HuH-7.5 (cell line): ENCODE measurements at places on chromosomes 2 and 18.

DNA sequence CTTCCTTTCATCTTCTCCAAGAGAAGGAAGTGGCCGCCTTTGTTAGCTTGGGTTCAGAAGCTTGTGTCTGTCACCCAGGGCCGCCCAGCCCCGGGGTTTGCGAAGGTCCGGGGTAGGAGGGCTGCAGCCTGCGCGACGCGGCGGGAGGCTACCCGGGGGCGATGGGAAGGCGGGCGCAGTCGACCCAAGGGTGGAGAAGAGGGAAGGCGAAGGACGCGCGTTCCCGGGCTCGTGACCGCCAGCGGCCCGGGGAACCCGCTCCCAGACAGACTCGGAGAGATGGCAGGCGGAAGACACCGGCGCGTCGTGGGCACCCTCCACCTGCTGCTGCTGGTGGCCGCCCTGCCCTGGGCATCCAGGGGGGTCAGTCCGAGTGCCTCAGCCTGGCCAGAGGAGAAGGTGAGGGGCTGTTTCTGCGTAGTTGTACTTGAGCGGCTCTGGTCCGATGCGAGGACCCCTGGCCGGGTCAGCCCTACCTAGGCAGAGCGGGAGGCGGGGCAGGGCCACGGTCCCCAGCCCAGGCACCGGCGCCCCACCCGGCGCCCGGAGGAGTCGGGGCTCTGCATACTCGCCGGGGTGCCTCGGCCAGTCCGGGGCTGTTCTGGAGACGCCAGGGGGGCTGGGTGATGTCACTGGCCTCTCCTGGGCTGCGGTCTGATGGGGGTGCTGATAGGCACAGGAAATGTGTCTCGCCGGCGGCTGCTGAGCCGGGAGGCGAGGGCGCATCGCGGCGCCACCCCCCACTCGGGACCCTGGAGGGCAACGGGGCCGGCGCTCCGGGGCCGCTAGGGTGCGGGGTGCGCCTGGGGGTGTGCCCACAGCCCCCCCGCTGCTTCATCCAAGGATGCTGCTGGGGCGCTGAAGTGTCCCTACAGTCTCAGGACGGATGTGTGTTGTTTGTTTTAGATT, at the start of gene QPCT:
Gene QPCT, plus strand, starts transcription at position 178 of the 909 bp plus-strand sequence. Its CDS starts 102 bp downstream, at position 280.
- peak; percentile 37 for DNase-seq

DNA sequence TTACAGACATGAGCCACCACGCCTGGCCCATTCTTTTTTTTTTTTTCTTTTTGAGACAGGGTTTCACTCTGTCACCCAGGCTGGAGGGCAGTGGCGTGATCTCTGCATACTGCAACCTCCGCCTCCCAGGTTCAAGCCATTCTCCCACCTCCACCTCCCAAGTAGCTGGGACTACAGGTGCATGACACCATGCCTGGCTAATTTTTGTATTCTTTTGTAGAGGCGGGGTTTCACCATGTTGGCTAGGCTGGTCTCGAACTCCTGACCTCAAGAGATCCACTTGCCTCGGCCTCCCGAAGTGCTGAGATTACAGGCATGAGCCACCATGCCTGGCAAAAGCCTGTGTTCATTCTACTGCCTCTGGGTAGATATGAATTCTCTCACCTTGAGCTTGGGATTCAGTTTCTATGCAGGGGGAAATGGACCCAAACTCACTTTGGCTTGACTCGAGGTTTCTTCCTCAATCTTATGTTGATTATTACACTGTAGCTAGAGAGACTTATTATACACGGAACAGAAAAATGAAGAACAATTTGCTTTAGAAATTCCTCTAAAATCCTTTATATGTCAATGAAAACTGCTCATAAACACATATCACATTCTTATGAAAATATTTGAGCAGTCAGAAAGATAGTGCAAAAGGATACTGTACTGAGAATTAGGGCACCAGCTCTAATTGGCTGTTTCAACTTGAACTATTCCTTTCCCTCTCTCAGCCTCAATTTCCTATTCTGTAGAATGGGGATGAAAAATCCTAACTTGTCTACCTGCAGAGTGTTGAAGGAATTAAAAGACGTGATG, 252.3 kb downstream of the MYCN start:
- DNase-seq: no peak

- no peak for DNase-seq
Observed at GRCh38 chr18:64287926-64288325, 139.0 kb upstream of the LINC00305 start.

GRCh38 chr2:166181813-166182154, 54.0 kb upstream of the SCN1A start:
- DNase-seq: no peak

GRCh38 chr2:140247451-140248195, 1467.4 kb upstream of the NXPH2 start:
- DNase-seq: no peak

- DNase-seq: no peak
Observed at GRCh38 chr18:13313006-13313686, 94.6 kb downstream of the LDLRAD4 start.

DNA sequence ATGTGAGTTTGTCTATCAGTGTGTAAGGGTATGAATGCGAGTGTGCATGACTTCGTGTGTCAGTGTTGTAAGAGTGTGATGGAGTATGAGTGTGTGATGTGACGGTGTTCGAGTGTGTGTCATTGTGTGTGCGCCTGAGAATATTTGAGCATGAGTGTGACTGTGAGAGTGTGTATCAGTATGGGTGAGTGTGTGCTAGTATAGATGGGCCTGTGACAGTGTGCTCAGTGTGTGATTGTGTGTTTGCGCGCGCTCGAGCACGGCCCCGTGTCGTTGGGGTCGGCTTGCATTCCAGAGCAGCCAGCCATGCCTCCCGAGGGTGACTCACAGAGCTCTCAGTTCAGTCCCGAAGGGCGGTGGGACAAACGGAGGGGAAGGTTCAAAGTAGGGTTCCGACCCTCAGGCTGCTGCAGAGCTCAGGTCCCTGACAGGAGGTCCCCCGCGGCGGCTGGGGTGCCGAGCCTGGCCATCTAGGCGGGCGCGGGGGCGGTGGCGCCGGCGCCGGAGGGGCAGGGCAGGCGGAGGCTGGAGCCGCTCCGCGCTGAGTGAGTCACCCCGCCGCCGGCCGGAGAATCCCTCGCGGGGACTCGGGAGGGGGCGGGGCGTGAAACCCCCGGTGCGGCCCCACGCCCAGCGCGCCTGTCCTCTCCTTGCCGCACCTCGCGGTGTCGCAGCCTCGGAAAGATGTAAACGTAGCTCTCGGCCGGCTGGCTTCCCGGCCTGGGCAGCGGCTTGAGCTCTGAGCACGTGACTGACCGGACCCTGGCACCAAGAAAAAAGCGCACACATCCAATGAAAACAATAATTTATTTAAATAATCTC, 3.8 kb downstream of the DLX2 start:
- DNase-seq: peak; percentile 67

- no peak for DNase-seq
Observed at GRCh38 chr2:158300394-158300793, 156.2 kb downstream of the CCDC148 start.

DNA sequence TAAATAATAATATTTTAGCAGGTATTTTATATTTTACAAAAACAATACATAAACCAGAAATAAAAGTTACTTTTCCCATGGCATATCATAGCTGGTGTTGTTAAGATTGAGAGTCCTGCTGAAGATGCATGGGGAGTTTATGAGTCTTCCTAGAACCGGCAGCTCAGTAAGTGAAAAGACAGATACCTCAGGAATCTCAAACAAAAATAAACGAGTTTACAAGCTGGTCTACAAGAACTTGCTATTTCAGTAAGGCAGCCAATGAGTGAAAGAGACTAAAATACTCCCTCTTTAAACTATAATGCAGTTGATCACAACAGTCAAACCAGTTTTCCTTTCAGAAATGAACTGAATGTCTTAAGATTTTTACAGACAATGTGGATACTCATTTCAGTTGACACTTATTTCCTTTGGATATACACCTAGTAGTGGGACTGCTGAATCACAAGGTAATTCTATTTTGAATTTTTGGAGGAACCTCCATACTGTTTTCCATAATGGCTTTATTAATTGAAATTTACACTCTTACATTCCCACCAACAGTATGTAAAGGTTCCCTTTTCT, 8.9 kb downstream of the GAREM1 start:
- no peak for DNase-seq

DNA sequence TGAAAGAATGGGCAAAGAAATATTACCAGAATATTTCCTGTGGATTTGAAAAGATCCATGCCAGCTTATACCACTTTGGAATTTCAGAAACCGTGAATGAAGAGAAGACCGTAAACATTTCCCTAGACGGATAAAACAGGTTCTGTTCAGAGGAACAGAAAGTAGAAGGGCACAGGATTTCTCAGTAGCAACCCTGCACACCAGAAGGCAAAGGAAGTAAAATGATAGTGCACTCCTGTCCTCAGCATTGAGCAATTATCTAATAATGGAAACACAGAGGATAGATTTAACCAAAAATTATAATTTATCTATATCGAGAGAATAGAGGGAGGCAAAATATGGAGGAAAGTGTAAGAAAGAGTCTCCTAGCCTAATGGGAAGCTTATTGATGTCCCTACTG, 87.0 kb upstream of the ITGA6 start:
- DNase-seq: no peak

GRCh38 chr18:45156946-45157345, 458.3 kb upstream of the SLC14A2 start:
- no peak for DNase-seq

- no peak for DNase-seq
Observed at GRCh38 chr2:128375454-128375853, 56.8 kb upstream of the HS6ST1 start.

DNA sequence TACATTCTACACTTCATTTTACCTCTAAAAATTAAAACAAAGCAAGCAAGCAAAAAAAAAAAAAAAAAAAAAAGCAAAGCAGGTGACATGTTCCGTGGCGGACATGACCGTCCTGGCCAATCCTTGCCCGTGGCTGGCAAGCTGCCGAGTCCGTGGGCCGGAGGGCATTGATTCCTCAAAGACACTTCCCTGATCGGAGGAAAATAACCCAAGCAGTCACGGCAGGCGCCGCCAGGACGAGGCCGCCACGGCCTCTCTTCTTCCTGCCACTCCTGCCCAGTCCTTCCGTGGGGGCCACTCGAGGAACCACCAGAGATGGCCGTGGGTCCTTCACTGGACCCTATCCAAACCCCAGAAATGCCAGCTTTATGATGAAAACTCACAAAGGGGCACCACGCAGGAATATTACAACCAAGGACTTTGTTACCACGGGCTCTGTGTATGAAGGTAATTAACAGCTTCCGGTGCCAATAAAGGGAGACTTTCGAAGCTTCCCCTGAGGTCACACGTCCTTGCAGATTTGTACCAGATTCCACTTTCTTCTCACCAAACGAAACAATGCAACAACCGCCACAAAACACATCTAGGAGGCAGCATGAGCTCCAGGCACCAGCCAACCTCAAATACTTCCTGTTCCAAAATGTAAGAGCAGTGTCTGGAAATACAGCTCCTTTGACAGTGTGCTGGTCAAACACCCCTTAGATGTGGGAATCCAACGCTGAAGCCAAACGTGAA, 170.3 kb downstream of the HDAC4 start:
- DNase-seq: no peak

GRCh38 chr18:63142594-63143225, 176.9 kb downstream of the BCL2 start:
- no peak for DNase-seq

GRCh38 chr2:20661421-20662307, 5.3 kb upstream of the GDF7 start:
- peak; percentile 70 for DNase-seq

DNA sequence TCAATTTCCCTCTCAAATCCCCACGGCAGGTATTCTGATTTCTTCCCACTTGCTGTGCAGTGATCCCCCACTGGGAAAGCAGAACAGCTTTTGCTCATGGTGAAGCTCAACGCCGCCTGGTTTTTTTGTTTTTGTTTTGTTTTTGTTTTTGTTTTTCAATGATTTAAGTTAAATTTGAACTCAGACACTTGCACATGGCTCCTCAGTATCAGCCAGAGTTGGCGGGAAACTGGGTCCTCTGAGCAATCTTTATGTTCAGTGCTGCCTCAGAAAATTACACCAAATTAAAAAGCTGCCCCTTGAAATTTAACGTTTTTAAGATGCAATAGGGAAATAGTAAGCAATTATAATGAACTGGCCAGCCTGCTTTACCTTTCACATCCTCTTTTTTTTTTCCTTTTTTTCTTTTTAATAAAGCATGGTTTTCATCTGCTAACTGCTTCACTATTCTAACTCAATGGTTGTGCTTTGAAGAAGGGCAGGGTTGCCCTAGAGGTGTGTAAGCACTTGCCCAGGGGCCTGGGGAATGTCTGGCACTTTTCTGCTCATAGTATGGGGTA, 277.0 kb upstream of the HNRNPA3 start:
- no peak for DNase-seq

- DNase-seq: no peak
Observed at GRCh38 chr2:100392715-100393114, 24.8 kb downstream of the CHST10 start.

- DNase-seq: no peak
Observed at GRCh38 chr2:37096568-37096967, 12.2 kb downstream of the GPATCH11 start.

DNA sequence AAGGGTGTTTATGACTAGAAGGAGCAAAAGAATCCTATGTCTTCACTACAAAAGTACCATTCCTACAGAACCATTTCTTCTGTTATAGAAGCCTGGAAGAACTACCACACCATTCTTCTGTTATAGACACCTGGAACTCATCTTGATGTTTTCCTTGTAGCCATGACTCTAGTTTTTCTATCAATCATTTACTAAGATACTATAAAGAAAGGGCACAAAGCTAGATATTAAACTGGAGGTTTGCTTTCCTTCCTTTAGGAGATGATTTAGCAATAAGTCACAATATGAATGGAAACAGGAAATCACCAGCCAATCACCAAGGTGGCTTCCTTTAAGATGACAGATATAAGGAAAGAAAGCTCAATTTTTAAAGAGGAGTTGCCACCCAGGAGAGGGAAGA, 100.3 kb upstream of the NEUROD1 start:
- no peak for DNase-seq

DNA sequence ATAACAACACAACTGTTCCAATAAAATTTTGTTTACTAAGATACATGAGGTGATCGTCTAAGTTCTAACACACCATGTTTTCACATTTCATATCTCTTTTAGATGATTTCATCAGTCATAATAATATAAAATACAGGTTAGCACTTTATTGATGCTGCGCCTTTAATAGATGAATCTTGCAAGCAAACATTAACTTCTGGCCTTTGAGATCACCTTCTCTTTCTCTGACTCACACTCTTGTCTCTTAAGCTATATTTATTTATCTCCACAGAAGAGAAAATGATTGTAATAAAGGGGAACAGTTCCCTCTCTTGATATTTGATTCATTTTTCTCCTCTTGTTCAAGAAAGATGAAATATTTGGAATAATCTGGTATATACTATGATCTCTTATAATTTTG, 603.3 kb upstream of the POU3F3 start:
- no peak for DNase-seq
